Activated naive CD8-positive, alpha-beta T cell treated with anti-CD3 and anti-CD28 coated beads, Interleukin-2, amount 10 ng/mL, durations not matched to agents 7 days and 5 days (primary cell): ENCODE measurements at places on chromosomes 12 and 14. TPM values are rescaled to one million over a fixed set of nuclear protein-coding genes. Genes with fewer than 3 reads are reported as not detected.

TEP1 gene
- total RNA-seq, result 68.3 TPM

DNA sequence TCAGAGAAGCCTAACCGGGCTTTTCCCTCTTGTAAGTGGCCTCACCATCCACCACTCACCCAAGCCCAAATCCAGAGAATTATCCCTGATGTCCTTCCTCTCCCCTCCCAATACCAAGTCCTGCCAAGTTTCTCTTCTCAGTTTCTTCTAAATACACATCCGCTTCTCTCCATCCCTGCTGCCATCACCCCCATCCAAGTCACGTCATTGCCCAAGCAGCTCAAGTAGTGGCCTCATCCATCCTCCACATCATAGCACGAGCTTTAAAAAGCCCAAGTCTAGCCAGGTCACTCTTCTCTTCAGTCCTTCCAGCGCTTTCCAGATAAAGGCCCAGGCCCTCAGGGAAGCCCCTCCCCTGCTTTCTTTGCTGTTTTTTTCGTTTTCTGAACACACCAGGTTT is 25.4 kb downstream of the IL31 start:
- no peak for DNase-seq
- peaks cover 1% of the 10 kb centered on the region for H3K36me3 ChIP-seq
- peaks cover under 1% of the 10 kb centered on the region for H3K27me3 ChIP-seq
- H3K27ac ChIP-seq, result no peak overlapping the region

DNA sequence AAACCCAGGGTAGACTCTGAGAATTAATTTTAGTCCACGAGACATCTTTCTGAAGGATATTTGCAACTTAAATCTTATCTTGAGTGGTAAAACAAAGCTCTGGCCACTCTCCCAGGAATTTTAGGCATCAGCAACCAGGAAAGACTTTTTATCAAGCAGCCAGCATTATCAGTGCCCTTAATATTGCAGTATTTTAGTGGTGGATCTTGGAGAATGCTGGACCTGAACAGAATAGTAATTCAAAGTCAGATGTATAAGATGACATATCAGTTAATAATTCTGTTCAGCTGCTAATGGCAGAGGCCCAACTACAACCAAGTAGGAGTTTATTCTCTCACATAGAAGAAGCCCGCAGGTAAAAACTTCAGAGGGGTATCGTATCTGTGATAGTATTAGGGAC is 59.0 kb upstream of the CRY1 start:
- DNase-seq, result no peak
- no peaks in the 10 kb centered on the region for H3K4me1 ChIP-seq
- H3K27ac ChIP-seq, result no peak overlapping the region
- no peaks in the 10 kb centered on the region for H3K36me3 ChIP-seq
- H3K27me3 ChIP-seq, result peaks cover 8% of the 10 kb centered on the region

AKAP3 gene
- 4.1 TPM for total RNA-seq

DNA sequence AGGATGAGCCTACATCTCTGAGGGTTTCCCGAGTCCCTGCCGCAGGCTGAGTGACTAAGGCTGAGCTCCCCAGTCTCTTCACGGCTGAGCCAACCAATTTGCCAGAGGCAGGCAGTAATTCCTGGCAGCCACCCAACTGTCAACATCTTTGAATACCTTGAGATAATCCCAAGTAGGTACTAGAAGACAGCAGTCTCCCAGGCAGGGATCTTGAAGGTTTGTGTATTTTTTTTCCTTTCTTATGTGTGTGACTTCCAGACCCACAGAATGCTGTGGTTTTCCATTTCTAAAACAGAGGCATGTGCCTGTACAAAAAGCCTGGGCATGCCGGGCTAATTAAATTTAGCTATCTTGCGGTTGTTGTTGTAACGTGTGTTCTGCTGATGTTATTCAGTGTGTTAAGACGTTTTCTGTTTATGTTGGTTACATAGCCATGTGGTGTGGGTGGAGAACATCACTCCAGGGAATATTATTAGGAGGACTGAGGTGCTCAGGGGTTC is 155.5 kb downstream of the ANO2 start:
- no peaks in the 10 kb centered on the region for H3K36me3 ChIP-seq
- H3K4me1 ChIP-seq, result no peaks in the 10 kb centered on the region
- peaks cover 5% of the 10 kb centered on the region for H3K27me3 ChIP-seq
- H3K27ac ChIP-seq, result no peak overlapping the region

DNA sequence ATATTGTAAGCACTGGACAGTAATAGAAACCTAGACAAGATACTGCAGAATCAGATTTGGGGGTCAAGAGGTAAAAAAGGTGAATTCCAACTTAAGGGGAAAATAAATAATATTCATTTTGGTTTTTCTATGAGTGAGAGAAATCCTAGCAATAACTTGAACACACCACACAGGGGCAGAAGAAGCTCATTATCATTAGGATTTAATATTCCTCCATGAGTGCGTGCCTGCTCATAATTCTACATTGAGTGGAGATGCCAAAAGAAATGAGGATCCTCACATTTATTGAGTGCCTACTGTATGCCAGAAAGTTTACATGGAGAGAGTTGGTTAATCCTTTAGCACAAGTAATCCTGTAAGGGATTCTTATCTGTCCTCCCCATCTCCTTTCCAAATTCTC is 40.5 kb upstream of the C14orf132 start:
- H3K4me1 ChIP-seq, result no peaks in the 10 kb centered on the region
- H3K36me3 ChIP-seq, result no peaks in the 10 kb centered on the region
- no peak for DNase-seq

- no peak overlapping the region for H3K27ac ChIP-seq
- peaks cover 4% of the 10 kb centered on the region for H3K36me3 ChIP-seq
- H3K4me1 ChIP-seq, result peaks cover 15% of the 10 kb centered on the region
Observed at GRCh38 chr14:94767321-94767878, 2.5 kb downstream of the GSC start.
